ENCODE measurements at places on chromosomes 4 and X.

GRCh38 chrX:78314561-78314960 lies 12.8 kb downstream of the CYSLTR1 start:
- no peak for DNase-seq

DNA sequence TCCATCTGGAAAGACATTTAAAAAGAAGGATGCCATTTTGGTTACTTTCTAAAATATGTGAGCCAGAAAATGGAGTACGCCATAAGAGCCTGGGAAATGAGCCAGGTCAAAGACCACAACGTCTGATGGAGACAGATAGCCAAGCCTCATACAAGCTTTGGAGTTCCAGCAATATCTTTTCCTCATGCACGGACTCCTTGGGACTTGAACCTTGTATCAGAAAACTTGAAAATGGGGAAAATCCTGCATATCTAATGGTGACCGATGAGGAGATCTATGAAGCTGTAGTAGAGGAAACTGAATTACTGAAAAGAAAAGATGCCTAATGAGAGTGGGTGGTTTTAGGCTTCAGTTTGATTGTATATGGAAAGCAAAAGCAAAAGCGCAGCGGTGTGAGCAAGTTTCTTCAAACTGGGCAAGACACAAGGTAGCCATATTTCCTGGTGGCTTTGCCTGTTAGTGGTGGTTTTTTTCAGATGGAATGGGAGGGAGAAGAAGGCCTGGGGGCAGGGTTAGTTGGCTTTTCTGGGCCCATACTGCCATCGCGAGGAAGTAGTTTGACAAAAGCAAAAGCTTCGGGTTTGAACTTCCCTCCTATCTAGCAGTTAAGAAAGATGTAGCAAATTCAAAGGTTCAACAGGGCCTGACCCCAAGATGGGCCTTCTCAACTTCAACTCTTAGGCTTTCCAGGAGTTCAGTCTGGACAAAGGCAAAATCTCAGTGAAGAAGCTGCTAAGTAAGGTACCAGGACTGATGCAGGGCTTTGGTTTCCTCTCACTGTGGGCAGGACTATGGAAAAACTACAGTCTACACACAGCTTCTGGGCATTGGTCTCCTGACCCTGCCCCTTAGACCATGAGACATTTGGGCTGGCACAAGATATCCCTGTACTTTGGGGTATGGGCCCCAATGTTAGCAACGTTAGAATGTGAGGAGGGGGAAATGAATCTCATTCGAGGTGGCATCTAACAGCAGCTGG lies 210.0 kb upstream of the STK26 start:
- peak; percentile 47 for DNase-seq

DNA sequence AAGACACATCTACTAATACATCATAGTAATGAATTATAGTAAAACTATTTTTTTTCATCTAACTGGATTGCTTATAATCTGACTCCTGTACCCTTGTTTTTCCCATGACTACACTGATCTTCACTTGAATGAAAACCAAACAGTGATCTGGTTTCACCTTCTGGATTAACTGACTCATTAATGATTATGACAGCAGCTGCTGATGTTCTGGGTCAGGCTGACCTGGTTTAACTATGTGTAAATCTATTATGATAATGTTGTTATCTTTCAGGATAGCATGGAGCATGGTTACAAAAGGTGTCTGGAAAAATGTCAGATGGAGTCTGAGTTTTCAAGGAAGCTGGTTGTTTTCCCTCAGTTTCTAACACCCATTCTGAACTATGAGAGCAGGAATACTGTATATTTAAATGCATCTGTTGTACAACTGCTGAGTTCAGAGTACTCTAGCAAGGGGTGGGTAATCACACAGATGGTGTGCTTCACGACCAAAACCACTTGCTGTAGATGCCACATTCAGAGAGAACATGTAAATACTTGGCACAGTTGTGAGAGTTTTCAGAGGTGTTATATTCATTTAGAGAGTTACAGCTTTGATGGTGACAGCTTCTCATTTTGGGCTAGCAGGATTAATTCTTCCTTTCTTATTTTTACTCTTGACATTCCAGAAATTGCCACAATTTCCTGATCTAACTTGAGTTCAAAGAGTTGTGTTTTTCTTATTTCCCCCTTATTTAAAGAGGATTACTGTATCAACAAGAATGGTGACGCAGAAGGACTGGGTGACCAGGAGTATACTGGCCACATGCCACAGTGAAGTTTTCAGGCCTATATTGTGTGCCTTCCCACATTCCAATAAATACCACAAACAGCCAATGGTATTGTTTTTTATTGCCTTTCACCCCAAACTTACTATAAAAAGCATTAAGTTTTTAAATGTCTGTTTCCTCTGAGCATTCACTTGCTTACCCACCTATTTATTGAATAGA lies 249.7 kb upstream of the TET2 start:
- no peak for DNase-seq

- DNase-seq = no peak
Measured at GRCh38 chrX:154990496-154990895, 32.0 kb downstream of the F8 start.

GRCh38 chrX:107755721-107756120 lies 19.9 kb downstream of the TSC22D3 start:
- DNase-seq = no peak

DNA sequence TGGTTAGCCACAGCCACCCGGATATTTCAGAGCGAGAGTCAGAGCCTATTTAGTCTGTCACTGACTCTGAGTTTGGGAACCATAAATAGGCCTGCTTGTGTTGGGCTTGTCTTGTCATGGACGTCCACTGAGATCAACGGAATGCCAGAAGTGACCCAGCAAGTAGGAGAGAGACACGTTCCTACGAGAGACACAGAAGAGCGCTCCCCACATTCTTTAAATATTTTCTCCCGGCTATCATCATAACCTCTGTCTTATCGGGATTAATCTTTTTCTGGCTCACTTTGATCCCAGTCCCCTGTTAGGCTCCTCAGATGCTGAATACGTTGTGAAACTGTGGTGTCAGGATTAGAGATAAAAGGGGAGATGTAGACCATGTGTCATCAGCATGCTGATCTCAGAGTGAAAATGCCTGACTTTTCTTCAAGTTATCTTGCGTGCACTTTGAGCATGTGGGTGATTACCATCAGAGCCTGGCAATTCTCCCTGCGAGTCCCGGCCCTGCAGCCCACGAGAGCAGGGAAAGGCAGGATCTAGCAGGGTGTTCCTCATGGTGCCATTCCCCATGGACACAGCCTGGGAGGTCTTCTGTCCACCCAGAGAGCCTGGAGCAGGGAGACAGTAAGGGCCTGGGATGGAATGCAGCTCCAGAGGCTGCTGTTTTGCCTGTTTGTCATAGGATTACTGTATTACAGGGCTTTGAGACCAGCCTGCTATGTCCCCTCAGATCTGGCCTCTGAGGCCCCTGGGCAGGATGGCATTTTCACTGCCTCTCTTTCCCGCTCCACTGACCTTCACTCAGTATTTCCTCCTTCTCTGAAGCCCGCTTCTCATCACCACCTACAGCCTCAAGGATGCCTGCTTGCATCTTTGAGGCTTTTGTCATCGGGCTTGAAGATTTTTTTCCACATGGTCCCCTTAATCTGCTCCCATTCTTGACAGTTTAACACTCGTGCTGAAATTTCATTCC lies 2.8 kb upstream of the TENM3 start:
- no peak for DNase-seq

DNA sequence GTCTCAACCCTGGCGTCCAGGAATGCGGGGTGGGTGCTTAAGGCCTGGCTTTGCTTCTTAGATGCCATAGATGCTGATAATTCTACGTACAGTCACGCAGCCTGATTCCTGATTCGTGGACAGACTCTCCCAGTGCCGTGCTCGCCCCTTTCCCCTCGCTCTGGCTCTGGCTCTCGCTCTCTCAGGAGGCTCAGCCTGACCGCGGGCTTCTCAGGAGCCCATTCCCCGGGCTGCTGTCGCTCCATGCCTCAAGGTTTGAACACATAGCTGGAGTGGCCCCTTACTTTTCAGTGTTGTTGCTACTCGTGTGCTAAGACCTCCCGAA lies 59.2 kb upstream of the ZC4H2 start:
- DNase-seq = peak; percentile 0

- DNase-seq = no peak
Measured at GRCh38 chr4:39295784-39296183, 70.4 kb downstream of the RFC1 start.

DNA sequence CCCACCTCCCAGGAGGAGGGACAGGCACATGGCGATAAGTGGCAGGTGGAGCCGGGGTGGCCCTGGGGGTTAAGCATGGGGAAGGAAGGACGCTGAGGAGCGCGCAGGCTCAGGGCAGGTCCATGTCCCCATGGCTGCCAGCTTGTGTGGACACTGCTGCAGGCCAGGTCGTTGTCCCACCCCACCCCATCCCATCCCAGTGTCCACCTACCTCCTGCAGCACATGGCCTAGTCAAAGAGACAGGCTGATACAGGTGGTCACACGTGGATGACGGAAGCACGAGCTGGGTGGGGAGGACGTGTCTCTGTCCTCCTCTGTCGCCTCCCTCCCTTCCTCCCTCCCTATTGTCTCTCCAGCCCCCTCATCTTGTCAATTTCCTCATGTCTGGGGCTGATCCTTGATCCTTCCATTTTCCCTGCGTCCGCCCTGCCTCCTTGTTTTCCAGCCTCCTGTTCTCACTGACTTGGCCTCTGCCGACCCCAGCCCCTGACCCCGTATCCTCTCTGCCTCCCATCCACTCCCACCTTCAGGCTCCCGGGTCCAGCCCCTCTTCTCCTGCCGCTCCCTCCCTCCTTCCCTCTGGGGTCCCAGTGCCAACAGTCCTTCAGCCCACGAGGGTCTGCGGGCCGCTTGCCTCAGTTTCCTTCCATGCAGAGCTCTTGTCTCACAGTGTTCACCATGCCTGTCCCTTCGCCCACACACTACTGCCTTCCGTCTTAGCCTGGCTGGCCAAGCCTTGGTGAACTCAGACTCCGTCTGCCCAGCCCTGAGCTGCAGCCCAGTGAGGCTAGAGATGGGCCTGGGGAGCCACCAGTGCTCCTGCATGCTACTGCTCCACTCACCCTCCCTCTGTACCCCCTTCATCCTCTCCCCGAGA lies 15.5 kb upstream of the ADD1 start:
- no peak for DNase-seq

- no peak for DNase-seq
Measured at GRCh38 chrX:154737136-154737535, 13.7 kb downstream of the GAB3 start.

DNA sequence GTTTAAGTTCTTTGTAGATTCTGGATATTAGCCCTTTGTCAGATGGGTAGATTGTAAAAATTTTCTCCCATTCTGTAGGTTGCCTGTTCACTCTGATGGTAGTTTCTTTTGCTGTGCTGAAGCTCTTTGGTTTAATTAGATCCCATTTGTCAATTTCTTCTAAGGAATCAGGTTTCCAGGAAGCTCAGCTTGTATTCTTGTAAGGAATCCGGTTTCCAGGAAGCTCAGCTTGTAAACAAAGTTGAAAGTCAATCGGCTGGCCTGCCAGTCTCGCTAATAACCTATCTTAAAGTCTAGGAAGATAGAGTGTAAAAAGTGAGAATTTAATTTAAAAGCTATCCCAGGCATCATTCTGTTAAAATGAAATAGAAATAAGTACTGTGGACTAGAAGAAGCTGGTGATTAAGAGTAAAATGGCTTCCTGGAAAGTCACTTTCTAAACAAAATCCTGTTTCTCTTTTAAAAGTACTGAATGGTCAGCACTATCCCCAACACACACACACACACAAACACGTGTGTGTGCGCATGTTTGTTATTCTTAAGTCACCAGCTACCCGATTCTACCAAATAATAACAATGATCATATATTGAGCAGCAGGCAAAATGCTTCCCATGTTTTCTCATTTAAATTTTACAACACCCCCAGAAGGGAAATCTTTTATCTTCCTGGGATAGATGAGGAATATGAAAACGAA lies 171.7 kb downstream of the PAPSS1 start:
- DNase-seq = no peak

Data from activated CD4-positive, alpha-beta T cell treated with anti-CD3 and anti-CD28 coated beads, Interleukin-2, amount 50 U/mL, for 24 hours (primary cell).